ENCODE measurements at places on chromosomes 16 and 17.

DNA sequence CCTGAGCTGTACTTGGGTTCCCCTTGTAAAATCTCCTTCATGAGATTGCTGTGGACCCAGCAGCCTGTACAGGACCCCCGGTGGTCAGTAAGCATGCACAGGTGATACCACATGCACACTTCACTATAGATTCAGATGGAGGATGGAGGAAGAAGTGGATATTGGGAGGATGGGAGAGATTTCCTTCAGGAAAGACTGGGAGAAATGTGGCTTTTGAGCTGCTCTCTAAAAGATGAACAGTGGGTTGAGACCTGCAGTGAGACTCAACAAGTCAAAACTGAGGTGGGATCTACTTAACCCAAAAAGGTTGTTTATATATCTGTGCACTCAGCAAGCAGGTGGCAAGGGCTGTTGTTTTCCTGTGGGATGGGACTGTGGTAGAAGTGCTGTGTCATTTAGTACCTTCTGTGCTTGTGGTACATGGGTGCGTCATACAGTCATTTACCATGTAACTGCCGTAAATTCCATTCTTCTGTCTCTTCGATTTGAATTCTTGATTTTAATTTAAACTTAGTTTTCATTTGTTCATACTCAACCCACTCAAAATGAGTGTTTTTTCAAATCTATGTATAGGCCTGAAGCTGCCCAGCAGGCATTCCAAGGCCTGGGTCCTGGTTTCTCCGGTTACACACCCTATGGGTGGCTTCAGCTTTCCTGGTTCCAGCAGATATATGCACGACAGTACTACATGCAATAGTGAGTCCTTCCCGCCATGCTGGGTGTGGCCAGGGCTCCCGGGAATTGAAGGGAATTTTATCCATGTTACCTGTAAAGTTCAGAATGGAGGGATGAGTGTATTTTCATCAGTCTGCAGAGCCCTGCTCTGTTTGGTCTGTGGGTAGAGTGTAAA, 6.9 kb downstream of the HERPUD1 start:
- DNase-seq = no peak

- DNase-seq = no peak
Measured at GRCh38 chr17:49216482-49216881, 6.0 kb downstream of the ABI3 start.

GRCh38 chr17:17781591-17782496, 54.9 kb downstream of the SREBF1 start:
- no peak for DNase-seq

- DNase-seq = no peak
Measured at GRCh38 chr17:4938688-4939545, 929 bp downstream of the SLC25A11 start.
